ENCODE measurements at places on chromosomes 6 and 20.
A peak's percentile ranks its signal among the peaks of the same experiment; 100 is the strongest.

- no peak for DNase-seq
These were observed 108.5 kb upstream of the NHSL1 start for GRCh38 chr6:138607478-138608433.

DNA sequence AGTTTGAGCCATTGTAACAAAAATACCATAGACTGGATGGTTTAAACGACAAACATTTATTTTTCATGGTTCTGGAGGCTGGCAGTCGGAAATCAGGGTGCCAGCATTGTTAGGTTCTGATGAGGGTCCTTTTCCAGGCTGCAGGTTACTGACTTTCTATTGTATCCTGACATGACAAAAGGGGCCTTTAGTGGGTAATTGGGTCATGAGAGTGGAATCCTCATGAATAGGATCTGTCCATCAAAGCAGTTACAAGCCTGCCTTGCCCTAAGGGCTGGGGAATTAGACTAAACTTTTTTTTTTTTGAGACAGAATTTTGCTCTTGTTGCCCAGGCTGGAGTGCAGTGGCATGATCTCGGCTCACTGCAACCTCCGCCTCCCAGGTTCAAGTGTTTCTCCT, 347.9 kb upstream of the TSHZ2 start:
- no peak for DNase-seq

- no peak for DNase-seq
These were observed 81.1 kb upstream of the AGPAT4 start for GRCh38 chr6:161354956-161355355.

GRCh38 chr6:52496631-52497030, 76.5 kb downstream of the EFHC1 start:
- DNase-seq: no peak

DNA sequence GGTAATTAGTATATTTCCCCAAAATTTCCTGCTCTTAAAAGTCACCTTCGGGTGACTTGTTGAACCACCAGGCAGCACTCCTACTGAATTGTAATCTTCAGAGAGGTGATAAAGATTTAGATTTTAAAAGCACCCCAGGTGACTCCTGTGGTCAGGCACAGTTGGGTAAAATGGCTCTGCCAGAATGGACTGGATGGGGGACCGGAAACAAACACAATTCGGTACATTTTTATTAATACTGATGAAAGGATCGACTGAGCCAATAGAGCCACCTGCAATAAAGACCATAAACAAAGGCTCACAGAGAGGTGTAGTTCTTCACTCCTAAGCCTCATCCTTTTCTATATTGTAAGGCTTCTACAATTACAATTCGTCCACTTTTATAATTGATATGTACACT, 19.6 kb upstream of the FAM83C start:
- no peak for DNase-seq

DNA sequence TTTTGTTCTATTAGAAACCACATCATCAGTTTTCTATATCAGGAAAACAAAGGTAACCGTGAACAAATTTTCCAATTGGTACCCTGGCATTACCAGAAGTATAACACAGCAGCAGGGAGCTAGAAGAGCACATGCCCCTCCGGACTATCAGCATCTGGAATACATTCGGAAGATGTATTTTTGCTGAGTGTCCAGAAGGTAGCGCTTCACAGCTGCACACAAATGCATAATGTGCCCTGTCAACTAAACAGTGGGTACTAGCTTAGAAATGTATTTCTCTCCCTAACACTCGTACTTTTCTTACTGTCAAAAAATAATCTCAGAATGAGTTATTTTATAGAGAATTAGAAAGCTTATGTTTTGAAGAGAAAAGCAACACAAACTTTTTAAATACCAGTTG, 77.6 kb downstream of the HUS1B start:
- DNase-seq: no peak

DNA sequence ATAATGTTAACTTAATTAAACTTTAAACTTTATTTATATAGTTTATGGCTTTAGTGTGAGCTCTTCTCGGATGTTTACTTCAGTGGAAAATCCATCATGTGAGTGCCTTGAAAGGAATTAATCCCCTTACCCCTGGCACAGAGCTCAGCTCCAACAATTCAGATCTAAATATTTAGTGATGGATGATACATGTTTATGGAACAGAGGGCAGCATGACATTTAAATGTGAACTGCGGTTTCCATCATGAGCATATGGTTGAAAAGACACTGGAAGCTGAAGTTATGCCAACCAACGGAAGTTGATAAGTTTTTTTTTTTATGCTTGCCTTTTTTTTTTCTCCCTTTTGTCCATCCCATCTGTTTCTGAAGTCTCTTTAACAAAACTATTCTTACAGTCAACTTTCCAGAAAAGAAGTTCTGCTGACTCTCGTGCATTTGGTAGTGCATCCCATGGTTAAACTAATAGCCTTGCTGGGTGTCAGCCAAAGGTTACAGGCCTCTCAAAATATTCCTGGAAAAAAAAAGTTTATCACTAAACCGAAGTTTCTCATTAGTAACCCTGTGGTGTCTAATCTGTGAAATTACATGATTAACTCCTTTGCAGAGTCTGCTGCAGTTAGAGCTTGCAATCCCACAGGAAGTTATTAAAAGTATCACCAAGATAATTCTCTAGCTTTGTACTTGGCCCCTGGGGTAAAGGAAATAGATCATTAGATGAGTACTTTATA, 243.9 kb upstream of the TCF21 start:
- DNase-seq: no peak

GRCh38 chr20:5657190-5657875, 92.9 kb upstream of the SHLD1 start:
- no peak for DNase-seq

DNA sequence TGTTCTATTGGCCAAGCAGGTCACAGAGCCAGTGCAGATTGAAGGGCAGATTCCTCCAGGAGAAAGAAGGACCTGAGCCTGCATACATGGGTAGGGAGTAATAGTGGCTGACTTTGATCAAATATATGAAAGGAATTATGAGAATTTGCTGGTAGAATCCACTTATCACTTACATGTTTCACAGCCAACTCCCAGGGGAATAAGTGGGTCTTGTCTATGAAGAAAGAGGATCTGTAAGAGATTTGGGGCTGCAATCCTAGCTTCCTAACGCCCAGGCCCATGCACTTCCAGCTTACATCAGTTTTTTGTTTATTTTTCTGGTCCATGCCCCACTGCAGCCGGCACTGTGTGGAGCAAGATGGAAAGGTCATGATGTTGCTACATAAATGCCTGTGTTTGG, 107.9 kb upstream of the SYNDIG1 start:
- no peak for DNase-seq

DNA sequence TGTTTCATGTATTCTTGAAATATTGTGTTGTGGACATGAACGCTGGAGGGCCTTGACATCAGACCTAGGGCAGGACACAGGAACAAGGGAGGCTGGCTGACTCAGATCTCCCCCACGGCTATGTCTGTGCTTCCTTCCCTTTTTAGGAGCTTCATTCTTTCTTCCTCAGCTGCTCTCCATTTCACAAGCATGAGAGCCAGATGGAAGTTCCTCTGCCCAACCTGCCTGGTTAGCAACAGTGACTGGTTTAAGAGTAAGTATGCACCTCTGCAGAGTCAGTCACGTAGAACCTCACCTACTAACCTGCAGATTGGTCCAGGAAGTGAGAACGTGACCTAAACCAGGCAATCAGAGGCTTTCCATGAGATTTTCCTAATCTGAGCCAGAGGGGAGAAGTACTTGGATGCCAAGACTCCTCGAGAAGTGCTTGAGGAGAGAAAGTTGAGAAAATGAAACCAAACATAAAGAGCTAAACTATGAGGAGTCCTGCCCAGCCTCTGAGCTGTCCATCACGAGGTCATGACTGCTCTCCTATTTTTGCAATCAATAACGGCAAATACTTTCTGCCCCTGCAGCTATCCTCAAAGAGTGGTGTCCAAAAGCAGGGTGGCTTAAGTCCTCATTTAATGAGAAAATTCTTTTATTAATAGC, 465.2 kb upstream of the CITED2 start:
- no peak for DNase-seq

DNA sequence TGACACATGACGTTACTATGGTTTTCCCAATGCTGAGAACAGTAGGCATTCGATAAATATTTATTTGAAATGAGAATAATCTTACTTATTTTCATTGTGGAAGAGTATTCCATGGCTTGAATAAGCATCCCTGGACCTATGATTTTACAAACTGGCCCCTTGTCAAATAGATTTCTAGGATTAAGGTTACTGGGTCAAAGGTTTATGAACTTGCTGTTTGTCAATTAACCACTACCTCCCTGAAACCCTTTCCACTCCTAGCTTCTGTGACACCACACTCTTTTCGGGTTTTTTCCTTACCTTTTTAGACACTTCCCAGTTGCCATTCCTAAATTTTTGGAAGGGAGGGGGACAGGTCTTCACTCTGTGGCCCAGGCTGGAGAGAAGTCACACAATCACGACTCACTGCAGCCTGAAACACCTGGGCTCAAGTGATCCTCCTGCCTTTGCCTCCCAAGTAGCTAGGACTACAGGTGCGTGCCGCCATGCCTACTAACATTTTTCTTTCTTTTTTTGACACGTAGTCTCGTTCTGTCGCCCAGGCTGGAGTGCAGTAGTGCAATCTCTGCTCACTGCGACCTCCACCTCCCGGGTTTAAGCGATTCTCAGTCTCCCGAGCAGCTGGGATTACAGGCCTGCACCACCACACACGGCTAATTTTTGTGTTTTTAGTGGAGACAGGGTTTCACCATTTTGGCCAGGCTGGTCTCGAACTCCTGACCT, 5.1 kb upstream of the SRSF6 start:
- DNase-seq: no peak

DNA sequence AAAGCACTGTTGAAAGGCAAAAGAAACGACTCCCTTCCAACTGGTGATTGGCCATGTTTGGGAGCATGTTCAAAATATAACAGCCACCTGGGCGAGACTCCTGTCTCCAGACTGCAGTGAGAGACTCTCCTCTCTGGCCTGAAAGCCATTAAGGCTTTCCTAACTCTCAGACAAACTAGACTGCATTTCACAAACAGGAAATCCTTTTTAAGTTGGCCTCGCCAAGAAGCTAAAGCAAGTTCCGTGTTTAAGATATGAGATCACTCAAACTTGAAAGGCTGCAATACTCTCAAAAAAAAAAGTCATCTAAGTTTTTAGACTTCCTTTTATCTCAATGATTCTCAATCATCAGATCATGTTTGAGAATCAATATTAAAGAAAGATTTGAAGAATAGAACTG, 117.0 kb downstream of the TFAP2A start:
- no peak for DNase-seq

DNA sequence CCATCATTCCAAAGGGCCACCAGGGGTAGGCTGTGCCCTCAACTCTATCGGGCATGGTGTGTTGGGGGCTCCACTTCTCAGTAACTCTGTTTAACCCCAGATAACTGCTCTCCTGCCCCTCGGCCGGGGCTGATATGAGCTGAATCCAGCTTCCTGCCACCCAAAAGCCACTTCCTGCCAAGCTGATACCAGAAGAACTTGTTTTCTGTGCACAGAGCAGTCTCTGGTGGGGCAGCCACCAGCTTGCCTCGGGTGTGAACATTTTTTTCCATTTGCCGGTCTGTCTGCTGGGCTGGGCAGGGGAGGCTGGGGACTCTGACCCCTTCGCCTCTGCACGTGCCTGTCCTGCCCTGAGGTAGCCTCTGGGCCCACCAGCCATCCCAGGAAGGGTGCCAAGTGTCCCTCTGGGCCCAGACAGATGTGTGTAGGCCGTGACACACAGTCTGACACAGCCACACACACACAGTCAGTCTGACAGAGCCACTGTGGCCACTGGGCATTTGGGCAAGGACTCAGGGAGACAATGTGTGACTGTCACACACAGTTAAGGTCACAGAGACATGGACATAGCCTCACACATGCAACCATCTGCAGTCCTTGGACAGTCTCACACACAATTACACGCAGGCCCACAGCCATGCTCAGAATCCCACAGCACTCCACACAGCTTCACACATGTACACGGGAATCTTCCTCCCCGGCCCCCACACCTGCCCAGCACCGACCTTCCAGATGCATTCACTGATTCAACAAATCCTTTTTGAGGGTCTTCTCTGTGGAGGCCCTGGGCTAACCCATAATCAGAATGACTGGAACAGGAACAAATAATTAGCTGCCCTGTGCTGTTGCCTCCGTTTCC, 45.1 kb downstream of the NOL4L start:
- DNase-seq: peak; percentile 90

- no peak for DNase-seq
These were observed 99.5 kb downstream of the FOXC1 start for GRCh38 chr6:1709234-1709641.

GRCh38 chr20:25341716-25342680, 48.6 kb downstream of the ABHD12 start:
- no peak for DNase-seq

GRCh38 chr6:125439512-125439911, 137.7 kb upstream of the HDDC2 start:
- no peak for DNase-seq

DNA sequence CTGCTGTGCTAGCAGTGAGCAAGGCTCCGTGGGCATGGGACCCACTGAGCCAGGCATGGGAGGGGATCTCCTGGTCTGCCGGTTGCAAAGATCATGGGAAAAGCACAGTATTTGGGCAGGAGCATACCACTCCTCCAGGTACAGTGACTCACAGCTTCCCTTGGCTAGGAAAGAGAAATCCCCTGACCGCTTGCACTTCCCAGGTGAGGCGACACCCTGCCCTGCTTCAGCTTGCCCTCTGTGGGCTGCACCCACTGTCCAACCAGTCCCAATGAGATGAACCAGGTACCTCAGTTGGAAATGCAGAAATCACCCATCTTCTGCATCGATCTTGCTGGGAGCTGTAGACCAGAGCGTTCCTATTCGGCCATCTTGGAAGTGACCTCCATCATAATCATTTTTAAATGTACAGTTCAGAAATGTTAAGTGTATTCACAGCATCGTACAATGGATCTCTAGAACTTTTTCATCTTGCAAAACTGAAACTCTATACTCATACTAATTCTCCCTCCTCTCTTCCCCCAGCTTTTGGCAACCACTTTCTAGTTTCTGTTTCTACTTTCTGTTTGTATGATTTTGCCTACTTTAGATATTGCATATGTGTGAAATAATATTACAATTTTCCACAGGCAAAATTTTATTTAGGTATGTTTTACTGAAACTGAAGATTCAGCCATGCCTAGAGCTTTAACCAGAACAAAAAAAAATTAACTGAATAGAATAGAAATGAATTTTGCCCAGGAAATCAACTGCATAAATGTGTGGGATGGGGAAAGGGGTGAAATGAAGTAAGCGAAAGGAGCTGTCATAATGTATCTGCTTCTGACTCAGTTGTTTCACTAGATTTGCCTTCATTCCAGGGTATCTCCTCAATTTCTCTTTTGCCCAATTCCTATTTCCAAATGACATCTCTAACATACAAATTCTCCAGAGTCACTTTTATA, 100.0 kb downstream of the RWDD2A start:
- peak; percentile 7 for DNase-seq

DNA sequence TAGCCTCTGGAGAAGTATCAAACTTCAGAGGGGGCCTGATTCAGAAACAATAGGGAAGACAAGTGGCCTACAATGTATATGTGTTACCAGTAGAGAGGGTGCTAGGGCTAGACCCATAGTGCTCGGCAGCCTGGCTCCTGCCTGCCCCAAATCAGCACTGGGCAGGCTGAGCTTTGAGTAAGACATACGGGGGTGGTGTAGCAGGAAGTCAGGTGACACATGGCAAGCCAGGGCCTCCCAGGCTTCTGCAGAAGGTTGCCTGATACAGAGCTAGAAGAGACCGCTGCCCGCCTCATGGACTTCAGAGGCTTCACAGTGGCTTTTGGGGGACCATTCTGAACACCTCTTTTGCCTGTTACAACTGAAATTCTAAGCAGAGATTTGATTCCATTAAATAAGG, 43.4 kb downstream of the RALY start:
- peak; percentile 41 for DNase-seq

- no peak for DNase-seq
These were observed 276.4 kb downstream of the PRL start for GRCh38 chr6:22020299-22021003.

GRCh38 chr20:58112017-58112781, 116.3 kb downstream of the ANKRD60 start:
- no peak for DNase-seq

All from T-helper 1 cell (primary cell).